D721Med (cell line): ENCODE measurements at places on chromosomes 1 and 21.

GRCh38 chr21:44664691-44665090, 2.0 kb downstream of the KRTAP12-2 start:
- DNase-seq = no peak

GRCh38 chr1:3399732-3400131, 54.7 kb upstream of the ARHGEF16 start:
- DNase-seq = no peak

DNA sequence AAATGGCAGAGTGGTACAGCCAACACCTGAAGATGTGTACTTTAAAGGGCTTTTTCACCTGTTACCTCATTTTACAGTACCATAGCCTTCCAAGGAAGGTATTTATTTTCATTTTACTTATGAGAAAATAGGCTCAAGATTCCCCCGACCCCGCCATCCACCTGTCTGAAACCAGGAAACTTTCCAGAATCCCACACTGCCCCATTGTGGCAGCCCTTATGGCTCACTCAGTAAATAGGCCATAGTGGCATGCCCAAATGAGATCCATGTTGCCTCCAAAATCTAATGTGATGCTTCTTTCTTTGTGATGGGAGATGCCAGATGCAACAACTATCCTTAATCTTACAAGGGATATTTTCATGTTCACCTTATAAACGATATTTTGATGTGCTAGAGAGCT, 97.8 kb downstream of the EBNA1BP2 start:
- DNase-seq = no peak

GRCh38 chr1:20307026-20307425, 16.4 kb downstream of the VWA5B1 start:
- no peak for DNase-seq

DNA sequence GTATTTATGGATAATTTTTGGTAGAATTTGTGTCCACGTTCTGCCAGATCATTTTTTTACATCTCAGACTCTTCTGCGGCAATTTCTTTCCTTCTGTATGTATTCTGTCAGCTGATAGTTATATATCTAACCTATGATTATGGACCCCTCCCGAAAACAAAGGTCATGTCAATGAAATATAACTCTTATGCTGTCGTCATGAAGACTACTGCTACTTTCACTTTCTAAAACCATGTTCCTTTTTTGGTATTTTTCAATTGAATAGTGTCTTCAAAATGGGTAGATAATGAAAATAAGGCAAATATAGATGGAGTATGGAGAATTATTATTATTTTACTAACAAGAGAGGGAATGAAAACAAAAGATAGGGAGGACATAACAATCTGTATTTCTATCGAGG, 3.2 kb downstream of the ANGPTL1 start:
- no peak for DNase-seq

GRCh38 chr1:161266202-161266601, 7.7 kb downstream of the PCP4L1 start:
- DNase-seq = no peak
